Stimulated activated CD4-positive, alpha-beta T cell treated with anti-CD3 and anti-CD28 coated beads, Interleukin-1b, Interleukin-23, amount 100 ng/mL, for 1 hour (primary cell): ENCODE measurements at places on chromosomes 11 and 22.

GRCh38 chr11:59448484-59448883 lies 8.3 kb upstream of the OR4D6 start:
- DNase-seq, result no peak

DNA sequence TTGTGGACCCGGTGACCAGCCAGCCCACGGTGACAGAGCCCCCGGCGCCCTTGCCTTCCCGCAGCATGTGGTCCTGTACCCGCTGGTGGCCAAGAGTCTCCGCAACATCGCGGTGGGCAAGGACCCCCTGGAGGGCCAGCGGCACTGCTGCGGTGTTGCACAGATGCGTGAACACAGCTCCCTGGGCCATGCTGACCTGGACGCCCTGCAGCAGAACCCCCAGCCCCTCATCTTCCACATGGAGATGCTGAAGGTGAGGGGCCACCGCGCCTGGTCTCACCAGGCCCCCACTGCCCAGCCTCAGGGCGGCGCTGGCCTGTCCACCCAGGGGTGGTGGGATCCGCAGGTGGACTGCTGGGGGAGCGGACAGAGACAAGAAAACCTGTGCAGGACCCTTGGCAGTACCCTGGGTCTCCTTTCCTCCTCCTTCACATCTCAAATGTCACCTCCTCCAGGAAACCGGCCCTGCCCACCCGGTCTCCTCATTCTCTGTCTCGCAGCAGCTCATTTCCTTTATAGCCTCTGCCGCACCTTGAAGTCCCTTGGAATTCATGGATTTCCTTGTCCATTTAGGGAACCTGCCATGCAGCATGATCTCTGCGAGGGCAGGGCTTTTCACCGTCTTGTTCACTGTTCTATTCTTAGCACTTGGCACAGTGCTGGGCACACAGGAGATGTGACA lies 6.5 kb downstream of the AIP start:
- no peak for DNase-seq

GRCh38 chr11:35675901-35676610 lies 13.5 kb downstream of the TRIM44 start:
- DNase-seq, result no peak

DNA sequence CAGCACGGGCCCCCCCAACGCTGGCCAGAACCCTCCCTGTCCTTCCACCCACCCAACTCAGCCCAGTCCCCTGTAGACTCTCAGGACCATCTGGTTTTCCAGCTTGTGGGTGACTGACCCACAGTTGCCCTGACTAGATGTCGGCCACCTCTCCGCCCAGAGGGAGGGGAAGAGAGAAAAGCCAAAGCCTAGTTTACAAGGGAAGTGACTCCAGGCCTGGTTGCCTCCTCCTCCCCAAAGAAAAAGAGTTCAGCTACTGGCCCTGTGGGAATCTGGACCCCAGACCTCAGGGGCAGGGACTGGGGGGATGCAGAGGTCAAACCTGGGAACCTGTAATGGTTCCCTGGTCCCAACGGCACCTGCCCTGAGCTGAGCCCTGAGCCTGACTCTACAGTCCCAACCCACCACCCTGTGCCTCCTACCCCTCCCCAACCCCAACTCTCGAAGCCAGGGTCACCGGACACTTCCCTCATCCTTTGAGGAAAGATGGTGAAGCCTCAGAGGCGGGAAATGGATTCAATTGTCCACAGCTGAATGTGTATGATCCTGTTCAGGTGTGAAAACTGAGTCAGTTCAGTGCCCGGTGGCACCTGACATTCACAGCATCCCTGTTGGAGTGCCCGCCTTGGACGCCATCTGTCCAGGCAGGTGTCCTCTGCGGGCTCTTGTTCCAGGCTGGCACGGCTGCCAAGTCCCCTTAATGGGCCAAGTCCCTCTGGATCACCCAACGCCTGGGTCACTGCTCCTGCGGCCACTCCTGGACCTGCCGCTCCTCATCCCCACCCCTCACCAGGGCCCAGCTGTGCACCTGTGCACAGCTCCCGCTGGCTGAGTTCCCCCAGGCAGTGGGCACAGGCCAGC lies 21.0 kb upstream of the WNT7B start:
- DNase-seq, result no peak

GRCh38 chr11:35359321-35360054 lies 59.9 kb downstream of the SLC1A2 start:
- DNase-seq, result no peak

DNA sequence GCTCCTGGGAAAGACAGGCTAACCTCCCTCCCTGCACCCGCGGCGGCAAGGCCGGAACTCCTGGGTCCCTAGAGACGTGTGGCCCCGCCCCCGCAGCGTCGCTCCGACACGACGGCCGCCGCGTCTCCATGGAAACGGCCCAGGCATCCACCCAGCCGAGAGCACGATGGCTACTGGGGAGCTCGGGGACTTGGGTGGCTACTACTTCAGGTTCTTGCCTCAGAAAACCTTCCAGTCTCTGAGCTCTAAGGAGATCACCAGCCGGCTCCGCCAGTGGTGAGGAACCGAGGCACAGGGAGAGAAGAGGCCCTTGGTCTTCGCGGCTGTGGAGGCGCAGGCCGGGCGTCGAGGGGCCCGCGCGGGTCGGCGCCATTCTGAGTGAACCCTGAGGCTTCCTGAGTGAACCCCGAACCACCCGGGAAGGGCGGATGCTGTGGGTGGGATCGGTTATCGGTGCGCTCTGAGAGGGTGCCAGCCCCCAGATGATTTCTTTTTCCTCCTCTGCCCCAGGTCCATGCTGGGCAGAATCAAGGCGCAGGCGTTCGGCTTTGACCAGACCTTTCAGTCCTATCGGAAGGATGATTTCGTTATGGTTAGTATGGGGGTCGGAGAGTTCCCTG lies at the start of gene CFAP300:
TSS of gene CFAP300 (plus strand) at position 133 of the 620 bp plus-strand sequence. CDS start at position 167, 34 bp downstream.
- DNase-seq, result no peak

- DNase-seq, result no peak
Observed at GRCh38 chr11:100892886-100893285, 205.8 kb downstream of the ARHGAP42 start.

GRCh38 chr11:113475160-113475761 lies at the start of gene DRD2:
Gene DRD2, minus strand, starts transcription at chr11:113475398. Its CDS starts 50,747 bp downstream, at chr11:113424651.
- DNase-seq, result no peak

- no peak for DNase-seq
Observed at GRCh38 chr11:107996006-107996776, 12.5 kb upstream of the CUL5 start.

DNA sequence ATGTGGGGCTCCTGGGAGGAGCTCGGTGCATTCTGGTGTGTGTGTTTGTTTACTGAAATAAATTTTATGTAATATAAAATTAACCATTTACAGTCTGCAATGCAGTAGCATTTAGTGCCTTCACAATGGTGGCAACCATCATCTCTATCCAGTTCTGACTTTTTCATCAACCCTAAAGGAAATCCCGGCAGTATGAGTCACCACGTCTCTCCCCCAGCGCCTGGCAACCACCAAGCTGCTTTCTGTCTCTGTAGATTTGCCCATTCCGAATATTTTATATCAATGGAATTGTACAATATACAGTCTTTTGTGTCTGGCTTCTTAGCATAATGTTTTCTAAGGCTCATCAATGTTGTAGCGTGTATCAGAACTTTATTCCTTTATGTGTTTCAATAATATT lies 300.5 kb downstream of the MIAT start:
- DNase-seq, result no peak

DNA sequence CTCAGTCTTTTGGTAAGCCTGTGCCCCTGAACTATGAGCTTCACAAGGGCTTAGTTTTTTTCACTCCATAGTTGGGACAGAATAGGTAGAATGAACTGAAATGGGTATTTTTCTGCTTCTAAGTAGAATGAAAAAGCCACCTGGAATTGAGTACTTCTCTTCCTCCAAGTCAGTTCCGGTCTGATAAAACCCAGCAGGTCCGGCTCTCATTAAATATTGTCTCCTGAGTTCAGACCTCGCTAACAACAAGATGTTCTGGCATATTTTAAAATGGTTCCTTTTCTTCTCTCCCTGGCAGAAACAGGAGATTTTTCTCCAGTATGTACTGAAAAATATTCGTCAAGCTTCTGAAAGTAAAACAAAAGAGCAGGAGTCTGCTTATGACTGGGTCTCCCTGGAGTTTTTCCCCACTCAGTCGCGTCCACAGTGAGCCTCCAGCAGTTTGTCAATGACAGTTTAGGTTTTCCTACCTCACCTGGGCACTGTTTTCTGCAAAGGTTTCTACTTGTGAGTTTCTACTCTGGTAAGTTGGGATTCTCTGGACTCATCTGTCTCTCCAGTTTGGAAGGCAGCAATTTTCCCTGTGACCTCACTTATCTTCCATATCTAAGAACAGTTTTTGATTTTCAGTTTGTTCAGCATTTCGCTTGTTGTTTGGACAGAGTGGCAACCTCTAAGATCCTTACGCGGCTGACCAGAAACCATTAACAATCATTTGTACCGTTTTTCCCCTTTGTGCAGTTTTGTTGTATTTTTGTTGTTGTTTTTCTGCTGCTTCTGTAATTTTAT lies 868.0 kb downstream of the METTL15 start:
- DNase-seq, result no peak

GRCh38 chr11:133966921-133967598 lies 10.3 kb upstream of the IGSF9B start:
- peak; percentile 53 for DNase-seq

- no peak for DNase-seq
Observed at GRCh38 chr11:113474362-113475159, 637 bp downstream of the DRD2 start.
